ENCODE measurements at places on chromosomes 6 and 20. TPM values are rescaled to one million over a fixed set of nuclear protein-coding genes. Genes with fewer than 3 reads are reported as not detected.

LIME1 gene
- total RNA-seq = 10.9 TPM

TRAPPC3L gene
- total RNA-seq = not detected

RPS6KA2 gene
- 21.2 TPM for total RNA-seq

GTF2H4 gene
- 15.9 TPM for total RNA-seq

SLC26A8 gene
- not detected for total RNA-seq

LY6G5B gene
- total RNA-seq = 0.60 TPM

PREX1 gene
- total RNA-seq = 0.56 TPM

HSPA12B gene
- total RNA-seq = 0.14 TPM

MYH7B gene
- under 0.01 TPM for total RNA-seq

SLC22A3 gene
- 2.2 TPM for total RNA-seq

SPDEF gene
- 21.0 TPM for total RNA-seq

ADGRF1 gene
- 24.3 TPM for total RNA-seq

ERVFRD-1 gene
- total RNA-seq = not detected

CYP39A1 gene
- 2.4 TPM for total RNA-seq

TMEM170B gene
- 0.05 TPM for total RNA-seq

SRMS gene
- total RNA-seq = 0.35 TPM

SPTLC3 gene
- total RNA-seq = 7.1 TPM

AIG1 gene
- total RNA-seq = 55.2 TPM

GFOD1 gene
- 8.4 TPM for total RNA-seq

SH3BGRL2 gene
- total RNA-seq = 11.1 TPM

HLA-DPA1 gene
- not detected for total RNA-seq

CGA gene
- not detected for total RNA-seq

ARMC12 gene
- total RNA-seq = not detected

CLDN20 gene
- total RNA-seq = 0.14 TPM

SRPK1 gene
- total RNA-seq = 101 TPM

WFDC5 gene
- total RNA-seq = 1.2 TPM

GPSM3 gene
- total RNA-seq = 7.2 TPM

SDC4 gene
- 235 TPM for total RNA-seq

EBF4 gene
- total RNA-seq = 0.21 TPM

NFATC2 gene
- 0.21 TPM for total RNA-seq

FILIP1 gene
- total RNA-seq = not detected

SNRPB gene
- 551 TPM for total RNA-seq

Measured in airway epithelial cell (primary cell).